ENCODE measurements at places on chromosomes 7 and 10. TPM values are rescaled to one million over a fixed set of nuclear protein-coding genes. Genes with fewer than 3 reads are reported as not detected.

Gene TMEM236
- not detected for total RNA-seq

Gene ACBD7
- total RNA-seq, result 1.5 TPM

GRCh38 chr10:133274751-133275683 is 1.7 kb downstream of the ADAM8 start:
- DNase-seq, result no peak

- no peak for DNase-seq
Observed at GRCh38 chr7:34198231-34198641, 292.9 kb downstream of the BMPER start.

- DNase-seq, result no peak
Observed at GRCh38 chr7:106666353-106666752, 5.4 kb upstream of the CCDC71L start.

- no peak for DNase-seq
Observed at GRCh38 chr10:69407621-69408301, 9.0 kb downstream of the TACR2 start.

DNA sequence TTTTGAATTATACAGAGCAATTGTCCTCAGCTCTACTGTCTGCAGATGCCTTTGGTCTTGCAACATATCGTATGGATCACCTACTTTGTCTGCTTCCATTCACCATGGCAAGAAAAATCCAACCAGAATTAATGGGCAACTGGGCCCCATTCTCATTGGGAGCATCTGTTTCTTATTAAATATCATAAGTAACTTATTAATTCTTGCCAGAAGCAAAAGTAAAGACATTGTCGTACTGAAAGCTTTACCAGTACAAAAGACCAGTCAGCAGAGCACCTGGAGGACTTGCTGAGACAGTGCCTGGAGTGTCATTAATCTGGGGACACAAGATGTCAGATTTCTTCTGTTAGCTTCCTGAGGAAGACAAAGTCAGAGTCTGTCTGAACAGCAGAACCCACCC is 404.5 kb downstream of the INHBA start:
- DNase-seq, result no peak

- DNase-seq, result no peak
Observed at GRCh38 chr7:150503581-150503980, 11.1 kb upstream of the GIMAP7 start.
